Natural killer cell (primary cell): ENCODE measurements at places on chromosomes 13 and 19.
A peak's percentile ranks its signal among the peaks of the same experiment; 100 is the strongest.

DNA sequence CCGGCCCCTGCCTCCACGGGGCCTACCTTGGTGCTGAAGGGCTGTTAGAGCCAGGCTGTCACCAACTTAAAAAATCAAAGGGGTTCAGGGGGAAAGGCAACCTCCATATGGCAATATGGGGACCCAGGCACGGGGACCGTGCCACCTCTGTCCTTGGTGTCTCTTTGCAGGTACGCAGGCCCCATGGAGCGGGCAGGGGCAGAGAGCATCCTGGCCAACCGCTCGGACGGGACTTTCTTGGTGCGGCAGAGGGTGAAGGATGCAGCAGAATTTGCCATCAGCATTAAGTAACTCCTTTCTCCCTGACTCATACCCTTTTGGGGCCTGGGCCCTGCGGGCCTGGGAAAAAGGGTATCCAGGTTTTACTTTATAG lies 39.6 kb upstream of the ADGRE1 start:
- no peak overlapping the region for H3K4me3 ChIP-seq
- no peak overlapping the region for H3K27ac ChIP-seq
- peaks cover 52% of the 10 kb centered on the region for H3K36me3 ChIP-seq
- no peaks in the 10 kb centered on the region for H3K4me1 ChIP-seq
- DNase-seq: no peak

DNA sequence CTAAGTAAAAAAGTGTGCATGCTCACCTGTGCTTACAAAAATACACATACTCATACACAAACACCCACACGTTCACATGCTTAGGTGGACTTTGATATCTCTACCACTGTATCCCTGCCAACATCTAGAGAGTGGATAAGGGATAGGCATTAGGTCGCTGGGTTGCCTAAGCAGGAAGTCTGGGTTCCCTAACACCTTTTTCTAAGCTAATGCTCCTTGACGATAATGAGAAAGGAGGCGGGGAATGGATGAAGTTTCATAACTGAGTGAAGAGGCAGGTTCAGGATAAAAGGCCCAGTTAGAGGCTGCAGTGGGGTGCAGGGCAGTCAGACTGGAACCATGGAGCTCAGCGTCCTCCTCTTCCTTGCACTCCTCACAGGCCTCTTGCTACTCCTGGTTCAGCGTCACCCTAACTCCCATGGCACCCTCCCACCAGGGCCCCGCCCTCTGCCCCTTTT lies 41.9 kb upstream of the CYP2A7 start:
- no peak overlapping the region for H3K4me3 ChIP-seq
- H3K4me1 ChIP-seq: no peaks in the 10 kb centered on the region
- no peaks in the 10 kb centered on the region for H3K27me3 ChIP-seq
- H3K27ac ChIP-seq: no peak overlapping the region
- no peak for DNase-seq

DNA sequence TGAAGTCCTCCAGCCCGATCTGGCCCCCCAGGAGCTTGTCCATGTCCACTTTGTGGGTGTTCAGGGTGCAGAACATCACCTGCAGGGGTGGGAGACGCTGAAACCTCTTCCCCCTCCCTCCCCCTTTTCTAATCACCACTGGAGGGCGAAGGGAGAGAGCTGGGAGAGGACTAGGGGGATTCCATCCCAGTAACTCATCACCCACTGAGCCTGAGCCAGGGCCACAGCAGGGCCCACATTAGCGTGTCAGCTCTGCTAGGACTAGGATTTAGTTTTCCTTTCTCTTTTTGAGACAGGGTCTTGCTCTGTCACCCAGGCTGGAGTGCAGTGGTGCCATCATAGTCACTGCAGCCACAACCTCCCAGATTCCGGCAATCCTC lies 5.5 kb upstream of the PTGER1 start:
- H3K4me1 ChIP-seq: peaks cover 32% of the 10 kb centered on the region
- H3K27me3 ChIP-seq: no peaks in the 10 kb centered on the region
- H3K36me3 ChIP-seq: peaks cover 13% of the 10 kb centered on the region

DNA sequence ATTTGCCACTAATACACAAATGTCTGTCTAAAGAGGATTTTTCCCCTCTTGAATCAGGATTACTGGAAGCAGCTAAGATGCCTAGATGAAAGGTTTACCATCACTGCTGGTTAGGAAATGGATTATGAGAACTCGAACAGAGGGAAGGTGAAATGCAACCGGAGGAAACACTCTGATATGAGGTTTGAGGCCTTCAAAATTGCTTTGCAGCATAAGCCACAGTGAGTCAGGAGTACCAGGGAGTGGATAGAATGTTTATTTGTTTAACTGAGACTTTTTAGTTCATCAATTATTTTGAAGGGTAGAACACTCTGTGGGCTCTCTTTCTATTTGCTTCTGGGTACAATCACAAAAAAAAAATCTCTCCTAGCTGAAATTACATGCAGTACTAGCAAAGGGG lies 18.1 kb downstream of the CDADC1 start:
- peaks cover 14% of the 10 kb centered on the region for H3K36me3 ChIP-seq
- no peaks in the 10 kb centered on the region for H3K4me1 ChIP-seq
- no peak for DNase-seq
- no peak overlapping the region for H3K27ac ChIP-seq

DNA sequence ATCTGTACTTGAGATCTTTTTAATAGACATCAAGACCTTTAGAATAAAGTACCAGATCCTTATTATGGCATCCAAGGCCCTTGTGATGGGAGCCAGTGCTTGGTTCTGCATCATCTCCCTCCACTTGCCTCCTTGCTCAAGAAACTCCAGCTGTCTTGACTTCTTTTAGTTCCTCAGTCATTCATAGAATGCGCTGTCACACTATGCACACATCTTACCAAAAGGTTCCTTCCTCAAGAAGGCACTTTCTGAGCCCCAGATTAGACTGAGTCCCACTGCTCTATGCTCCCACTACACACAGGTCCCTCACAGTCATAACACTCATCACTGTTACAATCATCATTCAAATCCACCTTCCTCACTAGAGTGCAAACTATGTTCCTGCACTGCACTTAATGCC lies 57.8 kb upstream of the ITM2B start:
- H3K27ac ChIP-seq: no peak overlapping the region
- no peak for DNase-seq
- no peaks in the 10 kb centered on the region for H3K4me1 ChIP-seq
- H3K27me3 ChIP-seq: no peaks in the 10 kb centered on the region

DNA sequence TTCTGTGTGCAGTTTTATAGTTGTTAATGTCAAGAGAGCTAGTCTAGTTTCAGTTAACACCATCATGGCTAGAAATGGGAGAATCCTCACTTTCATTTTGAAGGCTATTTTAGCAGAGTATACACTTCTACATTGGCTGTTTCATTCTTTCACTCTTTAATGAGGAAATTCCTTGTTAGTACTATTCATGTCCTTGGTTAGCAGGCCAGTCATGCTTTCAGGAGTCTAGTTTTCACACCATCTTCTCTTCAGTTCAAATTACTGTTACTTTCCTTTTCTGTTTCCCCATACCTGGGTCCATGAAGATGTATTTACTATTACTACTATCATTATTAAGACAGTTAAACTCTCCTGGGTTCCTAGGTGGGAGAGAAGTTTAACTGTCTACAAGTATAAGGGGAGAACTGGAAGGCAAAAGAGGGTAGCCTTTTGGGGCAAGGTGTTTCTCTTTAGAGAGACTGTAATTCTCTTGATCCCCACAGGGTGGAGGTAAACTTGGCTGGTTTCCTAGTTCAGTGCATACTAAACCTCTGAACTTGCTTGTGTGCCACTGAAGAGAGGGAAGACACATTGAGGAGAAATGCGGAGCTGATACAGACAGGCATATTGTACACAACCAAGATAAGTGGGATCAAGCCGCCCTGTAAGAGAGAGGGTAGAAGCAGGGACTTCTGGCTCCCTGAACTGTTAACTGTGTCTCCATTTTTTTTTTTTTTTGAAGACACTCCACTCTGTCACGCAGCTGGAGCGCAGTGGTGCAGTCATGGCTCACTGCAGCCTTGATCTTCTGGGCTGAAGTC lies 41.3 kb upstream of the IGFL4 start:
- no peaks in the 10 kb centered on the region for H3K36me3 ChIP-seq
- no peak overlapping the region for H3K4me3 ChIP-seq
- H3K27ac ChIP-seq: no peak overlapping the region
- DNase-seq: peak; percentile 51
- no peaks in the 10 kb centered on the region for H3K4me1 ChIP-seq

- H3K4me1 ChIP-seq: peaks cover 10% of the 10 kb centered on the region
- H3K27me3 ChIP-seq: no peaks in the 10 kb centered on the region
- DNase-seq: no peak
- no peak overlapping the region for H3K27ac ChIP-seq
- H3K4me3 ChIP-seq: no peak overlapping the region
These were observed 6.1 kb upstream of the ASF1B start for GRCh38 chr19:14142262-14143190.

- no peak overlapping the region for H3K27ac ChIP-seq
- H3K4me3 ChIP-seq: no peak overlapping the region
- peak; percentile 27 for DNase-seq
- no peaks in the 10 kb centered on the region for H3K27me3 ChIP-seq
These were observed 79.4 kb upstream of the ABCC4 start for GRCh38 chr13:95380468-95381211.

GRCh38 chr19:28313633-28314032 lies 899.3 kb downstream of the UQCRFS1 start:
- H3K4me1 ChIP-seq: no peaks in the 10 kb centered on the region
- no peak overlapping the region for H3K27ac ChIP-seq
- H3K4me3 ChIP-seq: no peak overlapping the region

DNA sequence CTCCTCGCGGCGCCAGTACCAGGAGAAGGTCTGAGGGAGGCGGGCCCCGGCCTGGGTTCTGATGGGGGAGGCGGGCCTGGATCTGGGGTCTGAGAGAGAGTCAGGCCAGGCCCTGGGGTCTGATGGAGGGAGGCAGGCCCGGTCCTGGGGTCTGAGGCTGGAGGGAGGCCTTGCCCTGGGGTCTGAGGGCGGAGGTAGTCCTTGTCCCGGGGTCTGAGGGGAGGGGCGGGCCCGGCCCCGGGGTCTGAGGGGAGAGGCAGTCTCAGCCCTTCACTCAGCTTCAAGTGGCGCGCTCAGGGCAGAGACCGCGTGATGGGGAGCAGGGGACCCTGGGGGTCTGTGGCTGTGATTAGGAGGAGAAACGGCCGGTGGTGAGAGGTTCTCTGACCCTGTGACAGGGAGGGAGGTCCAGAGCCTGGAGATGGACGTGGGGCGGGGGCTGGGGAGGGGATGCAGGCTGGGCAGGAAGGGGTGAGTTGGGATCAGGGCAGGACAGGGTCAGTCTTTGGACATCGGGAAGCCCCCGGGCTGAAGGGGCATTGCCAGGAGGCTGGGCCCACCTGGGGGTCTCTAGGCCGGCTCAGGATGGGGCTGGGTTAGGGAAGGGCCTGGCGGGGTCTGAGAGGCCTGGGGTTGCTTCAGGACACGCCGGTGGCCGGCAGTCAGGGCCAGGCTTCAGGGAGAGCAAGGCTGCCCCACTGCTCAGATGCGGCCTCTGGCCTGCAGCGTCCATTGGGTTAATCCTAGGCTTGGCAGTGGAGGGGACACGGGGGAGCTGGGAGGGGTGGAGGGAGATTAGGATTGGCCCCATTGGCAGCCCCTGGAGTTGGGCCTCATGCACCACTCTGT lies 18.7 kb downstream of the HCN2 start:
- H3K4me3 ChIP-seq: peak overlapping the region; percentile 11
- peak overlapping the region; percentile 53 for H3K27ac ChIP-seq

DNA sequence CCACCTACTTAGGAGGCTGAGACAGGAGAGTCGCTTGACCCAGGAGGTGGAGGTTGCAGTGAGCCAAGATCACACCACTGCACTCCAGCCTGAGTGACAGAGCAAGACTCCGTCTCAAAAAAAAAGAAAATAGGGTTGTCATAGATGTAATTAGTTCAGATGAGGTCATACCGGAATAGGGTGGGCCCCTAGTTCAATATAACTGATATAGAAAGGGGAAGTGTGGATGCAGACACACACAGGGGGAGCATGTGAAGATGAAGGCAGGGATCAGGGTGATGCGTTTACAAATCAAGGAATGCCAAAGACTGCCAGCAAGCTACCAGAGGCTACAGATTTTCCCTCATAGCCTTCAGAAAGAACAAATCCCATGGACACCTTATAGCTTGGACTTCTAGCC lies 24.3 kb upstream of the EEF1AKMT1 start:
- H3K27me3 ChIP-seq: no peaks in the 10 kb centered on the region
- DNase-seq: no peak
- no peak overlapping the region for H3K4me3 ChIP-seq
- no peaks in the 10 kb centered on the region for H3K4me1 ChIP-seq
- H3K36me3 ChIP-seq: peaks cover 35% of the 10 kb centered on the region

- no peak overlapping the region for H3K4me3 ChIP-seq
- no peaks in the 10 kb centered on the region for H3K4me1 ChIP-seq
- no peak for DNase-seq
- H3K27ac ChIP-seq: no peak overlapping the region
These were observed 1381.9 kb downstream of the EFNB2 start for GRCh38 chr13:105153611-105154010.

DNA sequence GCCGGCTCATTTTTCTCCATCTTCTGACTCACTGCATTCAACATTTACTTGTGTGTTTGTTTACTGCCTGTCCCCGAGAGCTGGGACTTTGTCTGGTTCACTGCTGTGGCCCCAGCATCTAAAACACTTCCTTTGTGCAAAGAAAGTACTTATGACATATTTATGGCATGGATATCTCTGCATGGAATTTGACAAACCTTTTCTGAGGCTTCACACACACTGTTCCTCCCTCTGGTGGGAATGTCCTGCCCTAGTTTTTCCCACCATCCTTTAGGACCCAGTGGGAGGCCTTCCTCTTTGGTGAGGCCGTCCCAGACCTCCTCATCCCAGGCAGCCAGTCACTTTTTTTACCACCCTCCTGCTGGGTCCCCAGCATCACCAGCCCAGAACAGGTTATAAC lies 1.4 kb upstream of the SRRM5 start:
- H3K27ac ChIP-seq: no peak overlapping the region
- no peaks in the 10 kb centered on the region for H3K27me3 ChIP-seq
- DNase-seq: no peak
- H3K4me1 ChIP-seq: no peaks in the 10 kb centered on the region

GRCh38 chr19:28075229-28075628 lies 1137.7 kb downstream of the UQCRFS1 start:
- DNase-seq: no peak
- H3K4me1 ChIP-seq: no peaks in the 10 kb centered on the region
- no peaks in the 10 kb centered on the region for H3K36me3 ChIP-seq
- no peak overlapping the region for H3K4me3 ChIP-seq
